ENCODE measurements at places on chromosomes 11 and 22.

DNA sequence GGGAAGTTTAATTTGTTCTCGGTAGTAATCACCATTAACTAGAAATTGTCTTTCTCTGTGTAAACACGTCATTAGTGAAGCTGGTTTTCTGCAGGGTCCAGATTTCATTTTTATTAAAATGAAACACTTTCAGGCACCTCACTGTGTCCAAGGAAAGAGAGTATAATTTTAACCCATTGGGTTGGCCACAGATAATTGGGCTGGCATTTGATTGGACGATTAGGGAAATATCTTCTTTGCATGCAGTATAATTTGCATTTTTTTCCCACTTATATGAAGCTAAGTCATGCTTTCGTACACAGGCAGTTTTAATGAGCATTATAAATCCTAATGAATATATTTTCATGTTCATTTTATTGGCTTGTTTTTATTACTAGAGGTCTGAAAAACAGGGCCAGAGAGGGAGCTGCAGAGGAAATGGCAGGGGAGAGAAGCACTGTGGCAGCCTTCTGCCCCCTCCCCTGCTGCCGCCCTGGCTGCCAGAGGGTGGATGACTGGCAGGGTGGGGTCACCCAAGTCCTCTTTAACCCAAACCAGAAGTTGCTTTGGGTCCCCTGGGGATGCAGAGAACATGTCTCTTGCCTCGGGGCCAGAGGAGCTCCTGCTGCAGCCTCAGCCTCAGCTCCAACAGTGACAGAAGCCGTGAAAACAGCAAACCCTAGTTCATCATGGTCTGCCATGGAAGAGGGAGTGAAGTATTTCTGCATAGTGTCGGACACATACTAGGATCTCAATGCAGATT, 93.9 kb downstream of the PKNOX2 start:
- DNase-seq: no peak
- peaks cover 53% of the 10 kb centered on the region for H3K27me3 ChIP-seq
- no peak overlapping the region for H3K27ac ChIP-seq
- no peaks in the 10 kb centered on the region for H3K4me1 ChIP-seq
- H3K4me3 ChIP-seq: no peak overlapping the region
- no peaks in the 10 kb centered on the region for H3K36me3 ChIP-seq

DNA sequence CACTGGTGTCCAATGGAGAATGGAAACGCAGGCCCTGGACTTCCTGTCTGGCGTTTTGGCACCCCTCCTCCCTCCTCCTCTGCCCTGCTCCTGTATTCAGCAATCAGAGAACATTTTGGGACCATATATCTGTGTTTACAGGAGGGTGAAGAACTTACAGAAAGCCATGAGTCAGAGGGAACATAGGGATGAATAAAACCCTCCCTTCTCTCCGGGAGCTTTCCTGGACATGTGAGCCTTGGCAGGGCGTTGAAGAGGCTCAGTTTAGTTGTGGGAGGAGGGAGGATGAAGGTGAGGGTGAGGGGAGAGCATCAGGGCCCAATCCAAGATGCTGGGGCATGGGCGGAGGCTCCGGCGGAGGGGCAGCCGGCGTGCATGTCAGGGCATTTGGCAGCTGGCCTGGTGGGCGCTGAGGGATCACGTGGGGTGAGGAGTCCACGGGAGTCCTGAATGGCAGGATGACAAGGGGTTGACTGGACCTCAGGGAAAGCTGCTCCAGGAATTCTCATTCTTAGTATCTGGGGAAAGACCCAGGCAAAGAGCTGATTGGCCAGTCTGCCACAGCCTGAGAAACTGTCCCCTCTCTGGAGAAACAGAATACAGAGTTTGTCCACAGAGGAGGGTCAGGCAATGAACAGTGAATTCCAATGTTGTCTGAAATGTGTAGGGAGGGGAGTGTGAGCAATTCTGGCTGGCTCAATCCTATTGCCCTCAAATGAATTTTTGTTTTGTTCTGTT, 28.9 kb downstream of the MICAL2 start:
- no peak overlapping the region for H3K27ac ChIP-seq
- H3K36me3 ChIP-seq: peaks cover 25% of the 10 kb centered on the region
- DNase-seq: no peak
- H3K4me3 ChIP-seq: no peak overlapping the region

DNA sequence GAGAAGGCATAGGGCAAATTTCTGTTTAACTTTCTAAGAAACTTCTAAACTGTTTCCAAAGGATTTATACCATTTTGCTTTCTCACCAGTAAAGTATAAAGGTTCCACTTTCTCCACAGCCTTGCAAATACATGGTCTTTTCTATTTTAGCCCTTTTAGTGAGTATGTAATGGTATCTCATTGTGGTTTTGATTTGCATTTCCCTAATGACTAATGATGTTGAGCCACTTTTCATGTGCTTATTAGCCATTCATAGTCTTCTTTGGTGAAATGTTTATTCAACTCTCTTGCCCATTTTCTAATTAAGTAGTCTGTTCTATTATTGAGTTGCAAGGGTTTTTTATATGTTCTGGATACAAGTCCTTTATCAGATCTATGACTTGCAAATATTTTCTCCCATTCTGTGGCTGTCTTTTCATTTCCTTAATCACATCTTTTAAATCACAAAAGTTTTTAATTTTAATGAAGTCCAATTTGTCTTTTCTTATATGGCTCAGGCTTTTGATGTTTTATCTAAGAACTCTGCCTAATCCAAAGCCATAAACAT, 83.8 kb upstream of the KCNQ1OT1 start:
- H3K27me3 ChIP-seq: peaks cover 7% of the 10 kb centered on the region
- peaks cover 7% of the 10 kb centered on the region for H3K4me1 ChIP-seq
- H3K4me3 ChIP-seq: no peak overlapping the region
- H3K36me3 ChIP-seq: no peaks in the 10 kb centered on the region

GRCh38 chr11:125141686-125142535, 22.6 kb upstream of the PKNOX2 start:
- H3K27ac ChIP-seq: no peak overlapping the region
- H3K4me1 ChIP-seq: peaks cover 9% of the 10 kb centered on the region
- H3K4me3 ChIP-seq: no peak overlapping the region
- DNase-seq: peak; percentile 64
- peaks cover 54% of the 10 kb centered on the region for H3K27me3 ChIP-seq

DNA sequence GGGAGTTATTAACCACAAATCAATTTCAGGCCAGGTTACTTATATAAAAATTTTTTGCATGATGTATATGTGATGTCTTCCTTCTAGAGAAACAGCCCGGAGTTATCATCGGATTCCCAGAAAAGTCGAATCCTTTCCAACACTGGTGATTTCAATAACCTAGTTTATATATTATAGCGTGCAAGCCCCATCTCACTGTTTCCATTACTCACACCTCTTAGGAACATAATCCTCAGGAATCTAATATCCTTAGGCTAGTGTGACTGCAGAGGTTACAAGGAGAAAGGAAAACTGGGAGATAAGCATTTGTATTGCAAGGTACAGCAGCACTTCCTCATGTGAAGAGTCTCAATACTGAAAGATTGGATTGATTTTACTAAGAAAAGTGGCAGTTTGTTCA, 20.3 kb downstream of the ARHGAP20 start:
- H3K36me3 ChIP-seq: no peaks in the 10 kb centered on the region
- no peak overlapping the region for H3K4me3 ChIP-seq
- DNase-seq: no peak
- H3K27ac ChIP-seq: no peak overlapping the region
- H3K27me3 ChIP-seq: peaks cover 11% of the 10 kb centered on the region

- H3K27me3 ChIP-seq: peaks cover 17% of the 10 kb centered on the region
- no peak overlapping the region for H3K4me3 ChIP-seq
- peak; percentile 19 for DNase-seq
- peaks cover 11% of the 10 kb centered on the region for H3K36me3 ChIP-seq
Measured at GRCh38 chr11:69010361-69010891, 2.6 kb downstream of the MRGPRF start.

GRCh38 chr11:63870351-63871140, 31.6 kb downstream of the MARK2 start:
- no peak for DNase-seq
- no peak overlapping the region for H3K4me3 ChIP-seq
- H3K27me3 ChIP-seq: no peaks in the 10 kb centered on the region
- H3K36me3 ChIP-seq: peaks cover 17% of the 10 kb centered on the region

- DNase-seq: no peak
- peak overlapping the region; percentile 61 for H3K4me3 ChIP-seq
- H3K27me3 ChIP-seq: peaks cover 9% of the 10 kb centered on the region
- peaks cover 8% of the 10 kb centered on the region for H3K4me1 ChIP-seq
- no peaks in the 10 kb centered on the region for H3K36me3 ChIP-seq
Measured at GRCh38 chr11:111976119-111976766, 39.1 kb downstream of the DIXDC1 start.

DNA sequence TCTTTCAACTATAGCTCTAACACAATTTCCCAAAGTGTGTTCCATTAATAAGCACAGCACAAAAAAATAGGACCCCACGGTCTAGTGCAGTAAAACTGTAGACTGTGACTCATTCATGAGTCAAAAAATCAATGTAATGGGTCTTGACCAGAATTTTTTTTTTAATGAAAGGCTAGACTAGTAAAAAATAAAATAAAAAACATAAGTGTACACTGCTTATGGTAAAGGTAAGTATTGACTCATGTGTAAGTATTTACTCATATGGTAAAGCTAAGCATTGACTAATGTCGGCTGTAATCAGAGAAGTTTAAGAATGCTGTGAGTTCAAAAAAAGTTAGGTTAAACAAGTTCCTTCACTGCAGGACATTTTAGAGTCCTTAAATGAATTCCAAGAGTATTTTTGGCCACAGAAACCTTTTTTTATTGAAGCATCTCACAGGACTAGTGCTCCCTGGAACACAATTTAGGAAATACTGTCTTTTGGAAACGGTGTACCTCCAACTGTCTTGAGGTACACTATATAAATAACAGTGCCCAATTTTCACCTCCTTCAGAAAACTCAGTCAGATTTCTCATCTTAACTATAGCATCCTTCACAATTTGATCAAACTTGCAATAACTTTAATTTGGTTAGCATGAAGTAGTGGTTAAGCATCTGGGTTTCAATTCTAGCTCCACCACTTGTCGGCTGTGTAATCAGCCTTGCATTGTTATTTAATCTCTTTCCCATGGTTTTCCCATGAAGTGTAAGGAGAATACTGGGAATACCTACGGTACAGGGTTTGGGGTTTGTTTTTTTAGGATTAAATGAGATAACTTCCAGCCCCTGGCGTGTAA, 2.1 kb downstream of the CCDC73 start:
- peak overlapping the region; percentile 10 for H3K27ac ChIP-seq
- H3K36me3 ChIP-seq: no peaks in the 10 kb centered on the region
- H3K4me3 ChIP-seq: peak overlapping the region; percentile 21

DNA sequence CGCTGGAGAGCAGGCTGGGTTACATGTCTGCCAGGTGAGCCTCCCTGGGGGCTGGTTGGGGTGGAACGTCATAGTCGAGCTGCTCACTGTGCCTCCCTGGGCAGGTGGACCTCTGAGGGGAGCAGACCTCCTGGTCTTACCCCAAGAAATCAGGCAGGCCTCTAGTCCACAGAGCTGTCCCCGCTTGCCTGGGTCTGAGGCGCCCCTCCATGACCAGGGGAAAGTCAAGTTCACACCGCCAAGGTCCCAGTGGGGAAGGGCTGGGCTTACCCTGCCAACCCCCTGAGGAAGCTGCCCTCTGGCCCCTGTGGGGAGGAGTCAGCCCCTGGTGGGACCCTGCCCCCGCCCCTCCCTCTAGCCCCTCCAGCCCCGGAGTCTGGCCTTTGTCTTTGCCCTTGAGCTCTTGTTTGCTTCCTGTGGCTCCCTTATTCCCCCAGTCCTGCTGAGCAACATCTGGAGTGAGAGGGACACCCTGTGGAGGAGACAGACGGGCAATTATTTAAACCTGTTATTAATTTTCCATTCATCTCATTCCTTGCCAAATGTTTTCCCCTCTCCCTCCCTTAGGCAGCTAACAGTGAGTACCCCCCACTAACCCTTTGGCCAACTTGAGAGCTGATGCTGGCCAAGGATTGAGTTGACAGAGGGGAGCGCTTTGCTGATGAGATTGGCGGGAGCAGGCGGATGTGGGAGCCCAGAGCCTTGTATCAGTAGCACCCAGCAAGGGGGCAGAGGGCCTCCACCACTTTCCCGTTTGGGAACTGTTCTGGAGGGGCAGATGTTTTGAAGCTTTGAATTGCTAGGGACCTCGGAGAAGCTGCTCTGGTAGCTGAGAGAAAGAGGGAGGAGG, 83.4 kb downstream of the CEP164 start:
- H3K27me3 ChIP-seq: no peaks in the 10 kb centered on the region
- no peak for DNase-seq
- no peaks in the 10 kb centered on the region for H3K4me1 ChIP-seq
- H3K27ac ChIP-seq: no peak overlapping the region
- H3K36me3 ChIP-seq: peaks cover 9% of the 10 kb centered on the region

GRCh38 chr11:121032546-121032945, 8.6 kb downstream of the TBCEL start:
- H3K27ac ChIP-seq: no peak overlapping the region
- no peak for DNase-seq
- H3K27me3 ChIP-seq: peaks cover 50% of the 10 kb centered on the region
- no peaks in the 10 kb centered on the region for H3K36me3 ChIP-seq
- H3K4me1 ChIP-seq: no peaks in the 10 kb centered on the region
- no peak overlapping the region for H3K4me3 ChIP-seq

GRCh38 chr11:119088406-119088805, 3.7 kb downstream of the HMBS start:
- no peak overlapping the region for H3K4me3 ChIP-seq
- H3K27me3 ChIP-seq: no peaks in the 10 kb centered on the region
- peaks cover 27% of the 10 kb centered on the region for H3K36me3 ChIP-seq
- no peaks in the 10 kb centered on the region for H3K4me1 ChIP-seq

DNA sequence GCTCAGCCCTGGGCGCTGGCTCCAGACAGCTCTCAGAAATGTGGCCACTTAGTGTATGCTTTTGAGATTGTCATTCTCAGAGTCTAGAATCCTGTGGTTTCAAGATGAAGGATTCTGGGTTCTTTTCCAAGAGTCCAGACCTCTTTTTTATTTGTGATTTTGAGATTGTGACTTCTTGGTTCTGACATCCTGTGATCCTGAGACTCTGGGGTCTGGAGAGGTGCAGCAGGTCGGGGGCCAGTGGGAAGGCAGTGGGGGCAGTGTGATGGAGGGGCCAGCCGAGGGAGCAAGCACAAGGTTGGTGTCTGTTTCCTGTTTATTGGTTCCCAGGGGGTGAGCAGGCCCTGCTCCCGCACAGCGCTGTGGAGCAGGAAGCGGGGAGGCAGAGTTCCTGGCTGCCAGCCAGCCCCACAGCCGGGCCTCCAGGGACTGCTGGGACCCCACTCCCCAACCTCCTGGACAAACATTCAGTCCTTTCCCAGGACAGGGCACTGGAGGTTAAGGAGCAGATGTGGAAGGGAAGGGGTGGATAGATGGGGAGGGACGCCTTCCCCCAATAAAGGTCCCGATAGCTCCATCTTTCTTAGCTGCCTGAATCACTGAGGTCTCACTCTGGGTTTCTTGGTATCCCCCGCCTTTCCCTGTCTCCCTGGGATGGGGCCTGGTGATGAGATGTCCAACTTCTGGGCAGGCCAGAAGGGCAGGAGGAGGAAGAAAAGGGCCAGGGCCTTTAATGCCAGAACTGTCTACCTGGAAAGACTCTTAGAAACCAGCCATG, 13.7 kb downstream of the ARHGEF17 start:
- no peaks in the 10 kb centered on the region for H3K27me3 ChIP-seq
- no peaks in the 10 kb centered on the region for H3K36me3 ChIP-seq
- H3K27ac ChIP-seq: no peak overlapping the region
- peaks cover 7% of the 10 kb centered on the region for H3K4me1 ChIP-seq
- no peak for DNase-seq

GRCh38 chr11:4589017-4589416, 4.8 kb upstream of the OR52I1 start:
- no peak overlapping the region for H3K27ac ChIP-seq
- H3K27me3 ChIP-seq: peaks cover 42% of the 10 kb centered on the region
- no peaks in the 10 kb centered on the region for H3K36me3 ChIP-seq

GRCh38 chr22:40055143-40055883, 60.6 kb downstream of the FAM83F start:
- no peak for DNase-seq
- peaks cover 35% of the 10 kb centered on the region for H3K4me1 ChIP-seq
- H3K27ac ChIP-seq: peak overlapping the region; percentile 6
